ENCODE measurements at places on chromosomes 12 and 14. TPM values are rescaled to one million over a fixed set of nuclear protein-coding genes. Genes with fewer than 3 reads are reported as not detected.

RHEBL1 gene
- 0.16 TPM for total RNA-seq

- no peak for DNase-seq
Observed at GRCh38 chr14:36656687-36657398, 4.8 kb upstream of the PAX9 start.

GRCh38 chr12:73867147-73867546 lies 670.5 kb upstream of the ATXN7L3B start:
- no peak for DNase-seq

DNA sequence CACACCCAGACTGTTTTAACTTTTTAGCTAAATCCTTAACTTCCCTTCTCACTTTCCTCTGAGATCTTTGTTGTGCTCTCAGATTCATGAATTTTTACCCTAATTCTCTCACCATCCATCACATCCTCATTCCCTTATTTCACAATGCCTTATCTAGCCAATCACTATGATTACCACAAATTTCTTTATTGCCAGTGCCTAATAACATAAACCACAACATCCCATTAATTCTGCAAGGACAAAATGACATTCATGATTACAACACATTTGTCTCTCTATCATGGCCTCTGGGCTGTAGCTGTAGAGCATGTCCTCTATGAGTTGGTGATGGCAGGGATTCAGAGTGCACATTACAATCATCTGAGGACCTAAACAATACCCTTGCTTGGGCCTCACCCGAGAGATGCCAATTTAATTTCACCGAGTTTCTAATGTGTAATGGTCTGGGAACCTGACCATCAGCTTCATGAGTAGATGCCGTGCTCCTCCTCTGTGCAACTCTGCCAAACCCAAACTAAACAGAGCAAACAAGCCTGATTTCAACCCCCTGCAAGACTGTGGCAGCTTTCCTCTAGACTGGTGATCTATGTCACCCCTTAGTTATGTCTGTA lies 99.3 kb downstream of the SPTSSA start:
- DNase-seq = no peak

LALBA gene
- total RNA-seq = not detected

STAT6 gene
- 53.6 TPM for total RNA-seq

- no peak for DNase-seq
Observed at GRCh38 chr12:33427071-33427470, 12.5 kb downstream of the SYT10 start.

GRCh38 chr12:41967668-41968500 lies 176.8 kb downstream of the GXYLT1 start:
- DNase-seq = no peak

DNA sequence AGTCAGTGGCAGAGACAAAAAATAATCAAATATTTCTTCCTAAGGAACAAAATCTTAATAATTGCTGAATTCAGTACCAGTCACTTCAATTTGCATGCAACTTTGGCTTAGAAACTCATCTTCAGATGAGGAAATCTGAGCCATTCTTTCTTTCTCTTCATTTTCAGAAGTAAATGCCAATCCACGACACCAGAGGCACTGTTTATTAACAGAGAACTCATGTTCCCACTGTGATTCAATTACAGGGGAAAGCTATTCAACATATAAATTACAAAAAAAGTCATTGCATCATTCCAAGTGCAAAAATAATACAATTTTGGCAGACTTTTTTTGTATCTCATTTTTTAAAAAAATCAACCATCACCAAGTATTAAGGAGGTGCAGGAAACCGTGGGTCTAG lies 816.1 kb upstream of the TMEM132C start:
- DNase-seq = no peak

GRCh38 chr12:110931315-110931728 lies 10.9 kb upstream of the MYL2 start:
- DNase-seq = no peak

DNA sequence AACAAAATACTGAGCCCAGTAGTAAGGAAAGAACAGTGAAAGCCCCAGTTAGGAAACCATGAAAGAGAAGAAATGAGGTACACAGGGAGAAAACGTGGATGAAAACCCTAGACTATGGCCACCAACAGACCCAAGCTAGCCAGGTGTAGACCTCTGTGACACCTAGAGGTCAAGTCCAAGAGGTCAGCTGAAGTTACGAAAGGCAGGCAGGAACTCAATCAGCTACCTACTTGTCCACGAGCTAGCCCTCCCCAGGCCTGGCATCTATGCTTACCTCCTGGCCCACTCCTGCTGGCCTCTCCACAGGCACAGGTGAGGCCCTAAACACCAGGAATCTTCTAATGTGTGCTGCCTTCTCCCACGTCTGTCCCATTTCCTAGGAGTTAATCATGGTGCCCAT lies 48.7 kb downstream of the DPF3 start:
- no peak for DNase-seq

SYT10 gene
- not detected for total RNA-seq

GRCh38 chr14:51889851-51890250 lies 29.4 kb downstream of the GNG2 start:
- no peak for DNase-seq

- DNase-seq = no peak
Observed at GRCh38 chr14:92360651-92361370, 37.8 kb downstream of the SLC24A4 start.

CLEC9A gene
- total RNA-seq = not detected

GRCh38 chr12:84998341-84998740 lies 37.7 kb downstream of the TSPAN19 start:
- no peak for DNase-seq

GRCh38 chr12:1691123-1692007 lies 495 bp downstream of the ADIPOR2 start:
- peak; percentile 45 for DNase-seq

PPP1R1A gene
- total RNA-seq = not detected

DNA sequence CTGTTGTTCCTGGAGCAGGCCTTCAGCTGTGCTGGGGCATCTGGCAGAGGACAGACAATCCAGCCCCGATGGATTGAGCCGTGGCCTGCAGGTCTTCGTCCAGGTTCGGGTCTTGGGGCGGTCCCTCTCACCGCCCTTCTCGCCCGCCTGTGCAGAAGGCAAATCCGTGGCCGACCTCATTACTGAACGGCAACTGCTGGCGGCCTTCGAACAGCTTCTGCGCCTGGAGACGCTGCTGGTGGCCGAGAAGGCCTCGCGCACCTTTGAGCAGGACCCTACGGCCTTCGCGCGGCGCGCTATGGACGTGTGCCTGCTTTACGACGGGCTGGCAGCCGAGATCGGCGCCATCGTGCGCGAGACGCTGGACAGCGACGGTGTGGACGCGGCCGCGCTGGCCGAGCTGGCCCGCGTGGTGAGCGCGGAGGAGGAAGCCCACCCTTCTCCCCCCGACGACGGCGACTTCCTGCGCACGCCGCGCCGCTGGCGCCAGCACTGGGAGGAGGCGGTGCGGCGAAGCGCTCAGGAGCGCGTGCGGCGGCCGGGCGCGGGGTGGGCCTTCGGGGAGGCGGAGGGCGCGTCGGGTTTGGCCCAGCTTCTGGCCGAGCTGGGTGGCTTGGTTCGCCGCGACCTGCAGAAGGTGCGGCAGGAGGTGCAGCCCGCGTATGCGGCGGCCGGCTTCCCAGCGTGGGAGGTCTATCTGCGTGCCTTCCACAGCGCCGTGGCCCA lies 7.6 kb downstream of the EXOC3L4 start:
- no peak for DNase-seq

CSRP2 gene
- total RNA-seq = 15.8 TPM

GRCh38 chr12:63326260-63326659 lies 175.3 kb upstream of the AVPR1A start:
- no peak for DNase-seq

GRCh38 chr14:53331247-53331646 lies 178.1 kb upstream of the DDHD1 start:
- peak; percentile 13 for DNase-seq

DNA sequence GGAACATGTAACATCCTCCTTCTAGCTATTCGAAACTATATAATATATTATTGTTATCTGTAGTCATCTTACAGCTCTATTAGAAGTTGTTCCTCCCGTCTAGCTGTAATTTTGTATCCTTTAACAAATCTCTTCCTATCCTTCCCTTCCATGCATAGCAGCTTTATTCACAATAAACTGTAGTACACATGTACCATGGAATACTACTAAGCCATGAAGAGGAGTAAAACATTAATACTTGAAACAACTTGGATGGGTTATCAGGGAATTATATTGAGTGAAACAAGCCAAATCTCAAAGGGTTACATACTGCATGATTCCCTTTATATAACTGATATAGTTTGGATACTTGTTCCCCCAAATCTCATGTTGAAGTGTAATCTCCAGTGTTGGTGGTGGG lies 33.9 kb upstream of the STK38L start:
- DNase-seq = no peak

DNA sequence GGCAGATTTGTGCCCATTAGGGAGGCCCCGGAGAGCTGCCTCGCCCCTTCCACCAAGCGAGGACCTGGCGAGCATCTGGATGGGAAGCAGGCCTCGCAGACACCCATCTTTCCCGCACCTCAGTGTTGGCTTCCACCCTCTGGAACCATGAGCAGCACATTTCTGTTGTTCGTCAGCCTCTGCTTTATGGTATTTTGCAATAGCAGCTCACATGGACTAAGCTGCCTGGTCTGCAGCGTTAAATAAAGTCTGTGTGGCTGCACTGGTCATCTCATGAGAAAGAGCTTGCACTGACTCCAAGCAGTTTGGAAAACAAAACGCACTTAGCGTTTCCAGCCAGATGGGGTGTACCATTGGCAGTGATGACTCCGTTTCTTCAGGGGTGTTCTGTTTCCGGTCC lies 75.8 kb downstream of the GLT1D1 start:
- DNase-seq = no peak

GPR84 gene
- not detected for total RNA-seq

GRCh38 chr14:51780006-51780692 lies 80.3 kb upstream of the GNG2 start:
- peak; percentile 33 for DNase-seq

- no peak for DNase-seq
Observed at GRCh38 chr12:2353281-2353680, 300.5 kb downstream of the CACNA1C start.

DNA sequence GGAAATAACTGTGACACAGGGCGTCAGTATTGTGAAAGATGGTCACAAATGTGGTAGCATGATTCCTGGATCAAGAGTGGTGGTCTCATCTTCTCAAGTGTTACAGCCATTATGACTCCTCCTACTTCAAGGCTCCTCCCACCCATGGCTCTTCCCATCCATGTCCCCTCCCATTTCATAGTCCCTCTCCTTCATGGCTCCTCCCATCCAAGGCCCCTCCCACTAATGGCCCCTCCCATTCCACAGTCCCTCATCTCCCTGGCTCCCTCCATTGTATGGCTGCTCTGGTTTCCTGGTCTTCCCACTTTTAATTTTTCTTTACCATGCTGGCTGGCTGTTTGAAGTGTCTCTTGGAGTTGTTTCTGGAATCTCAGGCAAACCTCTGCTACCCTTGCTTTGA lies 1375.2 kb upstream of the TMEM132C start:
- no peak for DNase-seq

DNA sequence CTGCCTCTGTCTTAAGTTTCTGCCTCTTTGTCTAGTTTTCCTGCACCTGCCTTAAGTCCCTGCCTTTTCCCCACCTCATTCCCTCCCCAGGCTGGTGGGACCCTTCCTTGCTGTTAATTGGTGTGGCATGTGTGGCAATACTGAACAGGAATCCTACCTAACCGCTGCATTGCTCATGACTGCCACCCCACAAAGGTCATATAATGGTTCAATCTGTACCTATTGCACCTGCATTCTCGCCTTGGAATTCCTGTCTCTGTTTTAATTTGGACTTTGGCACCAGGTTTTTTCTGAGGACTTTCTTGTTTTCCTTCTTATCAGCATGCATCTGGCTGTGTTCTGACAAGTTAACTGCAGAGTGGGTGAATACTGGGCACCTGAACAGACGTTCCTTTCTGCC lies 966.2 kb upstream of the TMEM132C start:
- DNase-seq = no peak

TMEM119 gene
- total RNA-seq = 24.2 TPM

DNA sequence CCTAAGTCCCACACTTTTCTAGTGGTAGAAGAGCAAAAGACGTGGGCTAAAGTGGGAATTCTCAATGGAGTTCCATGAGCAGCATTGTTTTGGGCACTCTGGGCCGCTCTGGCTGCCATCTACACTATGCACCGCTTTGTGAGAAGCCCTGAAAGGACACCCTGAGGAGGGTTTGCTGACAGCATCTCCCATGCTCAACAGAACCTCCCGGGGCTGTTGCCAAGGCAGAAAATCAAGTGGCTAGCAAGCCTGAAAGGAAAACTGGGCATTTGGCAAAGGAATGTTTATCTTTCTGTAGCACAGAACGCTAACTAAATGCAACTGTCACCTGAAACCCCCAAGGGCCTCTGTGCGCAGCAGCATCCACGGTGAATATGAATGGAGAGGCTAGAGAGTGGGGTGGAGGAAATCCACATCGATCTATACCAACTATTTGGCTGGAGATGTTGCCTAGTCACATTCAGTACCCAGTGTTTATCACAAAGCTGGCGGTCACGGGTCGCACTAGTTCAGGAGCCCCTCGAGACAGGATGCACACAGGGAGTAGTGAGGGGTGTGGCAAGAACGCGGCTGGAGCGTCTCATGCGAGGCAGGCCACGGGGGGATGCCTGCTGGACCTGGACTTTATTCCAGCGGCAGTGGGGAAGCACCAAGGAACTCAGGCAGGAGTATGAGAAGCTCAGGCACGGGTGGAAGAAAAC lies 14.2 kb downstream of the APPL2 start:
- DNase-seq = no peak

DNA sequence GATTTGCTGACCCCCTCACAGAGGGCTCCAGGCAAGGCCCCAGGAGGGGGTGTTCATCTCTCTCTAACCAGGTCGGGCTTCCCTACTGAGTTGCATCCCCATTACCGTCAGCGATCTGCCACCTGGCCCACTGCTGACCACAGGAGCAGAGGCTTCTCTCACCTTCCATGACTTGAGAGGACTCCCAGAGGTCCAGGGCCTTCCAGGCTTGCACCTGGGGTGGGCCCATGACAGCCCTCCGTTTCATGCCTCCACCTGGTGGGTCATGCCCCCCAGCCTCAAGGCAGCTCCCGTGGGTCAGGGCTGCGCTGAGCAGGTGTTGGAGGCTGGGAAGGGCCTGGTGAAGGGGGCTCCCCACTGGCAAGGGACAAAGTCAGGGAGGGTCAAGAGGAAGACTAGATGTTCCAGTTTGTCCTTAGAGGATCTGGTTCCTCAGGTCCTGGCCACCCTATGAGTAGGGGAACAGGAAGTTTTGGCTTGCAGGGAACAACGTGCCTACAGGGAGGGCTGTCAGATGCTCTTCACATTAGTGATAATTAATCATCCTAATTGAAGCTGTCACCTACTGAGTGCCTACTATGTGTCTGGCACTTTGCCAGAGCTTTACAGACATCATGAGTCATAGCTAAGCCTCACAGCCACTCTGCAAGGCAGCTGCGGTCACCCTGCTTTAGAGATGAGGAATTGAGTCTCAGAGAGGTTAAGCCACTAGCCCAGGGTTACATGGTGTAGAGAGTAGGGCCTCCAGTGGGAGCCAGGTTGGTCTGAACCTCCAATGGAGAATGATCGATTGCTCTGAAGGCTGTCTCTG lies 13.8 kb downstream of the NFKBIA start:
- no peak for DNase-seq

GRCh38 chr14:32809255-32809654 lies 129.4 kb upstream of the NPAS3 start:
- DNase-seq = no peak

GRCh38 chr12:40854604-40855003 lies 162.4 kb downstream of the CNTN1 start:
- DNase-seq = no peak

GRCh38 chr12:21379218-21379617 lies 6.5 kb downstream of the IAPP start:
- no peak for DNase-seq

- DNase-seq = peak; percentile 87
Observed at GRCh38 chr12:110794623-110795280, 52.0 kb upstream of the CCDC63 start.

All from MG63 (cell line).